Stimulated activated CD8-positive, alpha-beta memory T cell treated with anti-CD3 and anti-CD28 coated beads, Interleukin-4, amount 100 ng/mL, for 1 hour (primary cell): ENCODE measurements at places on chromosomes 1 and 21.
A peak's percentile ranks its signal among the peaks of the same experiment; 100 is the strongest.

GRCh38 chr1:91070298-91070697, 48.5 kb upstream of the ZNF644 start:
- DNase-seq = no peak

DNA sequence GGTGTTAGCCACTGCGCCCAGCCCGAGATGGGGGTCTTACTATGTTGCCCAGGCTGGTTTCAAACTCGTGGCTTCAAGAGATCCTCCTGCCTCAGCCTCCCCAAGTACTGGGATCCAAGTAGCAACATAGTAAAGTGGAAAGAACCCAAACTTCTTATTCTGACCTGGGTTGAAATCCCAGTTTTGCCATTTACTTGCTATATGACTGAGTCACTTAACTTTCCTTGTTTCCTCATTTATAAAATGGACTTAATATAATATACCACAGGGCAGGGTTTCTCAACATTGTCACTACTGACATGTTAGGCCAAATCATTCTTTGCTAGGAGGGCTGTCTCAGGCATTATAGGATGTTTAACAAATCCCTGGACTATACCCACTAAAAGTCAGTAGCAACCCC, 6.7 kb downstream of the PFDN2 start:
- DNase-seq = no peak

DNA sequence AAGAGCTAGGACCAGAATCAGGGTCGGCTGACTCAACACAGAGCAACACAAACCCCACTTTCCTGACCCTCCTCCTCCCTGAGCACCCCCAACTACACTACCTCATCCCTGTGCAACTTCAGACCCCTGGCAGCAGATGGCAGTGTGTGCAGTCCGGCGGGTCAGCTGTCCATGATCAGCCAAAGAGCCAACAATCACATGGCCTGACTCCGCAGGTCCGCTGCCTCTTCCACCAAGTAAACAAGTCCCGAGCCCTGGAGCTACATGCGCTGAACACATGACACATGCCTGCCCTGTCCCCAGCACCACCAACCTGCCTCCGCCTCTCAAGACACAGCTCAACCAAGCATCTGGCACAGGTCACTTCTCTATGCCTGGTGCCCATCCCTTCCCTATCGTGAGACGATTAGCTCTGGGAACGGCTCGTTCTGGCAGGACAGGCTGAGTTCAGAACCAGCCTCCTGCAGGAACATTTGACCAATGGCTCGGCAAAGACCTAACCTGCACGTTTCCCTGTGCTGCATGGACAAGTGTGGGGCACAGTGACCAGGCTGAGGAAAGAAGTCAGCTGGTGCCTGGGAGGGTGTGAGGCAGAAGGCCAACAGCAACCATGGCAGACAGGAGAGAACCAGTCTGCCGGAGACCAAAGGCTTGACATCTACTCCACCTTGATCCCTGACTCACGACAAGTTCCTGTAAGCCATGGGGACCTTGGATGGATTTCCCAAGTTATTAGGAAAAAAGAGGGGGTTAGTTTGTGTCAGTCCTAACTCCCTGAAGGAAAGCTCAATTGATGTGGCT, 60.3 kb downstream of the CD46 start:
- no peak for DNase-seq

- DNase-seq = no peak
Measured at GRCh38 chr1:200099040-200099439, 71.5 kb downstream of the NR5A2 start.

GRCh38 chr1:179770887-179771502, 27.9 kb downstream of the FAM163A start:
- DNase-seq = no peak

- no peak for DNase-seq
Measured at GRCh38 chr1:20282533-20282932, 8.1 kb upstream of the VWA5B1 start.

GRCh38 chr1:167856711-167857418, 57.1 kb downstream of the ADCY10 start:
- no peak for DNase-seq

DNA sequence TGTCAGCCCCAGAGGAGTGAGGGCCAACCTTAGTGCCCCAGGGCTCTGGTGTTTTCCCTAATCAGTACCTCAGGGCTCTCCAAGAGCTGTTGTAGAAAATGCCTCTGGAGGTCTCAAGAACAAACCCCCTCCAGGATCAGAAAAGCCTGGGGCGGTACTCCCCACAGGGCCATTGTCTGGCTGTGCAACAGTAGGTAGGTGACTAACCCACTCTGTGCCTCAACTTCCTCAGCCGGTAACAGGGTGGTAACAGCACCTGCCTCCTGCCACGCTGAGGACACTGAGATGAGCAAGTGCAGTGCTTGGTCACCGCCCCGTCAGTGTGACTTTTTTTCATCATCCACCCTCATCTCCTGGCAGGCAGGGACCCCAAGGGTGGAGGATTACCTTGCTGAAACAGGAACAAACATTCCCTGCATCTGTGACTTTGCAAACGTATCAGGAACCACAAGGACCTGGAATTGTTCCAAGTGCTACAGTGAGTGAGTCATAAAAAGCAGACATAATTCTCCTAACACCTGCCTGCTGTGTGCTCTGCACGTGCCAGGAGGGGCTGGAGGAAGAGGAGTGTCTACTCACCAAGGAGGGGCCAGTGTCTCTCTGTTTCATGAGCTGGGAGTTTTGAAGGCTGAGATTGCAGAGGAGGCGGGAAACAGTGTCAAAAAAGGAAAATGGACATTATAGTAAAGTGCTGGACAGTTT, 440.8 kb downstream of the NPHP4 start:
- no peak for DNase-seq

- no peak for DNase-seq
Measured at GRCh38 chr1:221939607-221940006, 197.7 kb upstream of the DUSP10 start.

DNA sequence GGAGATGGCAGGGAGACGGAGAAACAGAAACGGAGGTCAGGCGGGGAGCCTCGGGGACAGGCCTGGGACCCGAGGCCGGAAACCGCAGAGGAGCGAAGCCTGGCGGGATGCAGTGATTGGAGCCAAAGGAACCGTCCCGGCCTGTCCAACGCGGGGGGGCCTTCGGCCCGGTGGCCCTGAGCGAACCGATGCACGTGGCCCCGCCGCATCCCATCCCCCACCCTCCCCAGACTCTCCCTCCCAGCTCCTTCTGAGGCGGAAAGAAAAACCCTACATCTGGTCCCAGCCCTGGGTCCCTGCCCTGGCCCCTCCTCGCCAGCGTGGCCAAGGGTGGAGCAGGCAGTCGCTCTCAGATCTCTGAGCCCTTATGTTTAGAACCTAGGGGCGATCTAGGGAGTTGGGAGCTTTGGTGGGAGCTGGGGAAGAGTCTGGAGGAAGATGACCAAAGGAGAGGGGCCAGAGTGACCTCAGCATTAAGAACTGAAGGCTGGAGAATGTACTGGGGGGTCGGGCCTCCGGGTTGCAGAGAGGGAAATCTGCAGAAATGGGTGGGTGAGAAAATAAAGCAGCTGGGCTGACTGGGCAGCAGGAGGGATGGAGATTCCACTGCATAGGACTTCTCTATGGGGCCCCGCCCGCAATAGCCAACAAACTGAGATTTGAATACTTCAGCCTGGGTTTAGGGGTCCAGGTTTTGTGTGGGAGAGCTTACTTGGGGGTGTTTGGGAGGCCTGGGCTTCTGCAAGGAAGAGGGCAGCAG, 1.5 kb upstream of the CRABP2 start:
- no peak for DNase-seq

GRCh38 chr1:210299501-210299900, 29.2 kb upstream of the HHAT start:
- DNase-seq = no peak

GRCh38 chr1:226908913-226909312, 31.2 kb upstream of the COQ8A start:
- no peak for DNase-seq

GRCh38 chr1:9289090-9289534, 3.6 kb upstream of the SPSB1 start:
- DNase-seq = peak; percentile 75

DNA sequence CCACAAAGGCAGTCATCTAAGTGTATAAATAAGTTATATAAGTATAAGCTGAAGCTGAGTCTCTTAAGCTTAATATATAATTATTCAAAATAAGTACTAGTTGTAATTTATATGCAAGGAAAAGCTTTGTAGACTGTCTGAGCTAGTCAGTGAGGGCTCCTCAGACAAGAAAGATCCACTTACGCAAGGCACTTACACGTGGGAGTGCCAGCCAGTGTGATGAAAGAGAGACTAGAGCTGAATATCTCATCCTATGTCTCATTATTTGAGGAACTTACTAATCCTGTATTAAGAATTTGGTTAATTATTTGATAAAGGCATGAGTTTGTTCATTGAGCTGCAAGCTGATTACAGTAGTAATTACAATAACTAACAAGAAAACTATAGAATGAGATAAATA, 146.9 kb downstream of the PDE4B start:
- no peak for DNase-seq

GRCh38 chr1:195754874-195755273, 853.4 kb downstream of the KCNT2 start:
- DNase-seq = no peak

- no peak for DNase-seq
Measured at GRCh38 chr1:26541431-26541815, 11.9 kb downstream of the RPS6KA1 start.

GRCh38 chr1:231653632-231654031, 27.0 kb downstream of the DISC1 start:
- DNase-seq = no peak

- DNase-seq = no peak
Measured at GRCh38 chr1:30047576-30047975, 675.8 kb downstream of the MATN1 start.

GRCh38 chr1:224959115-224959514, 29.6 kb downstream of the DNAH14 start:
- no peak for DNase-seq

- DNase-seq = no peak
Measured at GRCh38 chr1:1118011-1118875, 2.4 kb upstream of the C1orf159 start.

GRCh38 chr1:29439615-29440014, 203.3 kb downstream of the PTPRU start:
- no peak for DNase-seq
